ENCODE measurements at places on chromosomes 12 and 14. TPM values are rescaled to one million over a fixed set of nuclear protein-coding genes. Genes with fewer than 3 reads are reported as not detected.
A peak's percentile ranks its signal among the peaks of the same experiment; 100 is the strongest.

DNA sequence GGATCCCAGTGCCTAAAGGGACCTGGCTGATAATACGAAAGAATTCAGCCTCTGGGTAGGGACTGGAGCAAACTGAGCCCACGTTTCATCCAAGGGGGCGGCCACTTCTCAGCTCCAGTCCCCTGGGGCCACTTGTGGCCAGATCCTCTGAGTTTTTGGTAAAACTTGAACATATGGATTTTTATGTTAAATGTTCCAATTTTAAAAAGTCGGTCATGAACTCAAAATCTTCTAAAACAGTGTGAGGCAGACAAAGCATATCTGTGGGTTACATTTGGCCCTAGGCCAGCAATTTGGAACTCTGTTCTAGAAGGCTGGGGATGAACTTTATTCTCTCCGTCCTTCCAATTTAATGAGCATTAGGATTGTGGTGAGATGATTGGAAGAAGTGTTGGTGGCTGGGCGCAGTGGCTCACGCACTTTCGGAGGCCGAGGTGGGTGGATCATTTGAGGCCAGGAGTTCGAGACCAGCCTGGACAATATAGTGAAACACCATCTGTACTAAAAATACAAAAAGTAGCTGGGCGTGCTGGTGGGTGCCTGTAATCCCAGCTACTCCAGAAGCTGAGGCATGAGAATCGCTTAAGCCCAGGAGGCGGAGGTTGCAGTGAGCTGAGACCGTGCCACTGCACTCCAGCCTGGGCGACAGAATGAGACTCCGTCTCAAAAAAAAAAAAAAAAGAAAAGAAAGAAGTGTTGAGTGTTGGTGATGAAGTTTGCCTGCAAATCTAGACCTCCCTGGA is 3.0 kb upstream of the PPP1CC start:
- peaks cover 12% of the 10 kb centered on the region for H3K36me3 ChIP-seq
- H3K27ac ChIP-seq: no peak overlapping the region
- no peak overlapping the region for H3K4me3 ChIP-seq
- peaks cover 14% of the 10 kb centered on the region for H3K4me1 ChIP-seq

GRCh38 chr12:111298582-111299436 is 70.1 kb downstream of the PHETA1 start:
- H3K4me1 ChIP-seq: no peaks in the 10 kb centered on the region
- peak; percentile 12 for DNase-seq
- H3K27me3 ChIP-seq: no peaks in the 10 kb centered on the region
- no peaks in the 10 kb centered on the region for H3K36me3 ChIP-seq
- H3K4me3 ChIP-seq: no peak overlapping the region

DNA sequence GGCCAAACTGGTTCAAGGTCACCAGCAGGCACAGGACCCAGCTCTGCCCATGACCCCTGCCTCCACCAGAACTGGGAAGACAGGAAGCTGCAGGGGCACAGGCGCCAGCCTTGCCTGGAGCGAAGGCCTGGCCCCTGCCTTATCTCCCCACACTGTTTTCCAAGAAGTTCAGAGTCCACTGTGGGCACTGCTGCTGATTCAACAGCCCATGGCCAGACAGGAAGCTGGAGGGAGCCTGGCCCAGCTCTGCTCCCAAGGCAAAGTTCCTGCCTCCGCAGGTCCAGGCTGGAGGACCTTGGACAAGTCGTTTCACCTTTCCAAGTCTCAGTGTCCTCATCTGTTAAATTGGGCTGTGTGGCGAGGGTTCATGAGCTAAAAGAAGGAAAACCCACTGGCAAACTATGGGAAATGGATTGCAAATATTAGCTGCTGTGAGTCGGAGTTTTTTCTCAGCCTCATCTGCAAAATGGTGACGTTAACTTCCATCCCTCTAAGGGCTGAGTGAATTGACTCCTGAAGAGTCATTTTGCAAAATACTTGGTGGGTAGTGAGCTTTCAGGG is 1.2 kb downstream of the PHETA1 start:
- peaks cover 18% of the 10 kb centered on the region for H3K27me3 ChIP-seq
- peak overlapping the region; percentile 55 for H3K4me3 ChIP-seq
- no peak for DNase-seq

DNA sequence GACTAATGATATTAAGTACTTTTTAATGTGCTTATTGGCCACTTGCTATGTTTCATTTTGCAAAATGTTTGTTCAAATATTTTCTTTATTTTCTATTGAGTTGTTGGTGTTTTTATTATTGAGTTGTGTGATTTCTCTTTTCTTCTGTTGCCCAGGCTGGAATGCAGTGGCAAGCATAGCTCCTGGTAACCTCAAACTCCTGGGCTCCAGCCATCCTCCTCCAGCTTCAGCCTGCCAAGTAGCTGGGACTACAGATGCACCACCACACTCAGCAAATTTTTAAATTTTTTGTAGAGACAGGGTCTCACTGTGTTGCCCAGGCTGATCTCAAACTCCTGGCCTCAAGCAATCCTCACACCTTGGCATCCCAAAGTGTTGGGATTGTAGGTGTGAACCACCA is 199.2 kb downstream of the NOVA1 start:
- no peak for DNase-seq
- no peaks in the 10 kb centered on the region for H3K27me3 ChIP-seq

DNA sequence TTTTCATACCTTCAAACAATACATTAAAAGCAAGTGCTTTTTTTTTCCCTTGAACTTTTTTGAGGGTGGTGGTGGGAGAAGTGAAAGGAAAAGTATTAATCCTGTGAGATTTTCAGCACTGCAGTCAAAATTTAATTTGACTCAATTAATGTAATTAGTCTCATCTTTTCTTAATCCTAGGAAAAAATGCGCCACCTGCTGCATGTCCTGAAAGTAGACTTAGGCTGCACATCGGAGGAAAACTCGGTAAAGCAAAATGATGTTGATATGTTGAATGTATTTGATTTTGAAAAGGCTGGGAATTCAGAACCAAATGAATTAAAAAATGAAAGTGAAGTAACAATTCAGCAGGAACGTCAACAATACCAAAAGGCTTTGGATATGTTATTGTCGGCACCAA is 52.2 kb downstream of the SPATA7 start:
- H3K4me3 ChIP-seq: no peak overlapping the region
- H3K27me3 ChIP-seq: no peaks in the 10 kb centered on the region
- H3K4me1 ChIP-seq: no peaks in the 10 kb centered on the region
- no peak overlapping the region for H3K27ac ChIP-seq
- H3K36me3 ChIP-seq: no peaks in the 10 kb centered on the region

- H3K4me3 ChIP-seq: no peak overlapping the region
- H3K27me3 ChIP-seq: peaks cover 47% of the 10 kb centered on the region
- no peaks in the 10 kb centered on the region for H3K36me3 ChIP-seq
- no peaks in the 10 kb centered on the region for H3K4me1 ChIP-seq
- H3K27ac ChIP-seq: no peak overlapping the region
- DNase-seq: no peak
Observed at GRCh38 chr12:9273276-9273675, 65.1 kb upstream of the PZP start.

GRCh38 chr12:39723831-39724230 is 104.2 kb upstream of the ABCD2 start:
- H3K27me3 ChIP-seq: no peaks in the 10 kb centered on the region
- H3K36me3 ChIP-seq: no peaks in the 10 kb centered on the region
- no peak for DNase-seq
- H3K4me1 ChIP-seq: peaks cover 14% of the 10 kb centered on the region
- H3K27ac ChIP-seq: no peak overlapping the region

DNA sequence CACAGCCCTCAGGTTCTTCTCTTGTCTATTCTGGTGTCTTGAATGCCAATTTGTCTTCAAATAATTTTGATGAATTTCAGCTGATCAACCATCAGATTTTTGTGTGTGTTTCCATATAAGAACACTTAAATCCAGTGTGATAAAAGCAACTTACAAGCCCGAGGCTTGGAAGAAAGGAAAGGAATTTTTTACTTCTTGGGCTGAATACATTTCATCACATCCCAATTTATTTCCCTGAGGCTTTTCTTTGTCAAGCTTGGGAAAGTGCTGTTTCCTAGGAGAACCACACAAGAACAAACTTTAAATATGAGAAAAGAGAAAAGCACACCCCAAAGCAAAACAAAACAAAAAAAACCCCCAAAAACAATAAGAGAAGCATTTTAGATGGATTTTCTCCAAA is 26.6 kb downstream of the GPRC5D start:
- H3K27ac ChIP-seq: no peak overlapping the region
- no peaks in the 10 kb centered on the region for H3K4me1 ChIP-seq
- no peak for DNase-seq
- no peak overlapping the region for H3K4me3 ChIP-seq
- H3K36me3 ChIP-seq: no peaks in the 10 kb centered on the region
- H3K27me3 ChIP-seq: no peaks in the 10 kb centered on the region

DNA sequence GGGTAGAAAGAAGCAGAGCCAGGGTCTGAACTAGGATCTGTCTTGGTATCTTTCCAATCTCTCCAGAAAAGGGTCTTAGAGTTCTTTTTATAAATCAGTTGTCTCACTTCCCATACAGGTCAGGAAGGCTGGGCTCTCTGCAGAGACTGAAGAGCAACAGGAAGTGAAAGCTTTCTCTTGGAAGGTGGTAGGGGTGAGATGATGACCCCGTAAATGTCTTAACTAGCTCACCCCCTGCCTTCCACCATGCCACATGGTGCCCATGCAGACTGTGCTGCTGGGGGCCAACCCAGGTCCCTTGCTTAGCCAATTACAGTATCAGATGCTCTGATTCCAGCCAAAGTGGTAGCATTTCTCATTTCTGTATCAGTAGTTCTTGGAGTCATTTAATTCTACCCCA is 17.6 kb upstream of the RASSF8 start:
- H3K27ac ChIP-seq: no peak overlapping the region
- H3K27me3 ChIP-seq: no peaks in the 10 kb centered on the region
- no peaks in the 10 kb centered on the region for H3K36me3 ChIP-seq
- H3K4me3 ChIP-seq: no peak overlapping the region

- H3K36me3 ChIP-seq: no peaks in the 10 kb centered on the region
- no peak for DNase-seq
- peaks cover 6% of the 10 kb centered on the region for H3K27me3 ChIP-seq
- H3K4me3 ChIP-seq: no peak overlapping the region
Observed at GRCh38 chr12:25151476-25151875, 43.5 kb downstream of the DNAI7 start.

- peaks cover 42% of the 10 kb centered on the region for H3K4me1 ChIP-seq
- peak overlapping the region; percentile 84 for H3K27ac ChIP-seq
- H3K36me3 ChIP-seq: peaks cover 5% of the 10 kb centered on the region
- H3K4me3 ChIP-seq: peak overlapping the region; percentile 87
- peak; percentile 16 for DNase-seq
- H3K27me3 ChIP-seq: peaks cover 4% of the 10 kb centered on the region
Observed at GRCh38 chr12:108730365-108731104, 783 bp downstream of the CORO1C start.

DNA sequence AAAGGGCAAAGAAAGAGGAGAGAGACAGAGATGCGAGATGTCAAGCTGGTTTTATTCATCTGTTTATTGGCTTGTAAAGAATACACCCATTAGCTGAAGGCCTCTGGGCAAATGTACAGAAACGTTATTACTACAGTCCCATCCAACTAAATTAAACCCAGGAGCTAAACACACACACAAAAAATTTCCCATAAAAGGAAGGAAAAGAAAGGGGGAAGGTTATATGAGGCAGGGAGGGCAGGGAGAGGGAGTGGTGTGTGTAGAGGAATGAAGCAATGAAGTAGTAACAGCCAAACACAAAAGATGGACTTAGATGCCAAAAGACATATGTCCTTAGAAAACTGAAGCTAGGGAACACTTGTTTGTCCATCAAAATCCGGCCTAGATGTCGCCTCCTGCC is 3.1 kb upstream of the MFAP5 start:
- H3K36me3 ChIP-seq: no peaks in the 10 kb centered on the region
- no peak overlapping the region for H3K27ac ChIP-seq
- no peak overlapping the region for H3K4me3 ChIP-seq
- peaks cover 19% of the 10 kb centered on the region for H3K27me3 ChIP-seq
- no peaks in the 10 kb centered on the region for H3K4me1 ChIP-seq
- no peak for DNase-seq

DNA sequence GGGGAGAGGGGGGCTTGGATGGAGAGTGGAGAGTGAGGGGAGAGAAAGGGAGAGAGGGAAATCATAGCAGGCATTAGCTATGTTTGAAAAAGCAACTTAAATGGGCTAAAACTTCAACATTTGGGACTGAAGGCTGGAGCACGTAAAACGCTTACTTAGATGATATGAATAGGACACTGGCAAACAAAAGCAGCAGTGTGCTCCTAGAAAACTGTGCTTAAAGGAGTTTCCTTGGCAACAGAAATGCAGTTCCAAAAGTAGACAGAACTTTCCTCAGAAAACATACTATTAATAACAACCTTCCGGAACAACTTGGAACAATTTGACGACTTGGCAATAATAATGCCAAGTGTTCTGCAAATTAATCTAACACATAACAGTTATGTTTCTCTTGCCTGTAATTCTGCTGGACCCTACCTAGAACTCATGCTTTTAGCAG is 235.5 kb upstream of the NPAS3 start:
- DNase-seq: no peak
- H3K27ac ChIP-seq: no peak overlapping the region
- no peaks in the 10 kb centered on the region for H3K36me3 ChIP-seq
- H3K4me1 ChIP-seq: no peaks in the 10 kb centered on the region
- H3K4me3 ChIP-seq: no peak overlapping the region
- H3K27me3 ChIP-seq: no peaks in the 10 kb centered on the region

GRCh38 chr12:46608431-46609272 is 217.1 kb downstream of the SLC38A4 start:
- no peaks in the 10 kb centered on the region for H3K27me3 ChIP-seq
- no peak for DNase-seq
- peaks cover 61% of the 10 kb centered on the region for H3K36me3 ChIP-seq
- H3K27ac ChIP-seq: peak overlapping the region; percentile 65
- peak overlapping the region; percentile 37 for H3K4me3 ChIP-seq

GRCh38 chr12:127781336-127781735 is 485.6 kb upstream of the TMEM132C start:
- H3K4me3 ChIP-seq: no peak overlapping the region
- DNase-seq: no peak
- H3K4me1 ChIP-seq: no peaks in the 10 kb centered on the region
- H3K36me3 ChIP-seq: no peaks in the 10 kb centered on the region
- H3K27me3 ChIP-seq: no peaks in the 10 kb centered on the region

- peaks cover 54% of the 10 kb centered on the region for H3K4me1 ChIP-seq
- H3K27me3 ChIP-seq: no peaks in the 10 kb centered on the region
- no peak overlapping the region for H3K27ac ChIP-seq
- H3K4me3 ChIP-seq: no peak overlapping the region
Observed at GRCh38 chr12:39626033-39626814, 6.6 kb upstream of the ABCD2 start.

DNA sequence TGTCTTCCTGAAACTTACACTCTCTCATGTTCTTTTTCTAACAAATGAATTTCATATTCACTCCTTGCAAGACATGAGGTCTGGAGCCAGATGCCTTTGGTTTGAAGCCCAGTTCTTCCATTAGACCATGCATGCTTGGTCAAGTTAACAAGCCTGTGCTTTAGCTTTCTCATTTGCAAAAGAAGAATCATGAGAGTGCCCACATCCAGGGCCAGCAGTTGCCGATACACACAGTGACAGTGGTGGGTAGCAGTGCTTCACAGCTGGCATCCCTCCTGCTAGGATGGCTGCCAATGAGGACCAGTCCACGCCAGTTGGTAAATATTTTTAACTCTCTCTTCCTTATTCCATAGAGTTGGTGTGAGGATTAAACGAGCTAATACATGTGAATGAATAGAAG is 163.1 kb downstream of the PHLDA1 start:
- H3K4me3 ChIP-seq: no peak overlapping the region
- H3K27me3 ChIP-seq: peaks cover 10% of the 10 kb centered on the region
- no peak overlapping the region for H3K27ac ChIP-seq
- H3K4me1 ChIP-seq: peaks cover 5% of the 10 kb centered on the region
- no peak for DNase-seq

- peak overlapping the region; percentile 99 for H3K27ac ChIP-seq
- peaks cover 13% of the 10 kb centered on the region for H3K36me3 ChIP-seq
- peak; percentile 73 for DNase-seq
Observed at GRCh38 chr12:76020281-76020680, 11.3 kb downstream of the PHLDA1 start.

The PLEKHG7 gene
- total RNA-seq: not detected

The DCP1B gene
- 10.2 TPM for total RNA-seq

The NTF3 gene
- not detected for total RNA-seq

The LIMA1 gene
- total RNA-seq: 331 TPM

The SLC24A4 gene
- total RNA-seq: not detected

The PROX2 gene
- 0.05 TPM for total RNA-seq

The MEG3 gene
- not detected for total RNA-seq

The CD27 gene
- 23.3 TPM for total RNA-seq

Measured in activated T-helper 2 cell treated with anti-CD3 and anti-CD28 coated beads, Interferon-gamma antibody, Interleukin-2, Interleukin-4, amounts not matched to agents 10 μg/mL and 5 μg/mL and 100 μg/mL, durations not matched to agents 14 hours and 24 hours and 36 hours (primary cell).